ENCODE measurements at places on chromosomes 16 and 17.

- DNase-seq: no peak
These were observed at the start of gene LGALS3BP for GRCh38 chr17:78979780-78980623. Gene LGALS3BP, minus strand, starts transcription at chr17:78979923. Its CDS starts 2,732 bp downstream, at chr17:78977191.

DNA sequence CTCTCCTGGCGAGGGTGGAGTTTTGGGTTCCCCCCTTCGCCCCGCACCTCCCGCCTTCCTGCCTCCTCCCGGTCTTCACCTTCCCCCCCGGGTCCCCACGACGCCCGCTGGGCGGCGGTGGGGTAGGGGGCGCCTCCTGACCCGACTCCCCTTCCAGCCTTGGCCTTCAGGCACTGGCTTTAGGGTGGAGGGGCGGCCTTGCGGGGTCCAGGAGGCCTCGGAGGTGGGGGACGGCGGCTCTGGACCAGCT lies 2.4 kb downstream of the SLC16A3 start:
- no peak for DNase-seq

DNA sequence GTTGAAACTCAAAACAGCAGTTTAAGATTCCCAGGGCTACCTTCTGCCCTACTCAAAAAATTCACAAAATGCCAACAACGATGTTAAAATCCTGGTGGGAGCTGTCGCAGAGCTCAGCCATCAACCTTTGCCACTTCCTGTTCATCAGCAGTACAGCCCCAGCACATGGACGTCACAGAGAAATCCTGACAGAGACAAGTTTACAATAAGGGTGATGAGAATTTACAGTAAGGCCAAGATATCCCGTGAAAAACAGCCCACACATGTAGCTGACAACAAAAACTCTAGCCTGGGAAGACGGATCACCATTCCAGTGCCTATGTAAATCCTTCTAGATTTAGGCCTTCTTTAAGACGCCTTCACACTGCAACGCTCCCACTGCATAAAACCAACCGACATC lies 18.8 kb downstream of the USP22 start:
- no peak for DNase-seq

DNA sequence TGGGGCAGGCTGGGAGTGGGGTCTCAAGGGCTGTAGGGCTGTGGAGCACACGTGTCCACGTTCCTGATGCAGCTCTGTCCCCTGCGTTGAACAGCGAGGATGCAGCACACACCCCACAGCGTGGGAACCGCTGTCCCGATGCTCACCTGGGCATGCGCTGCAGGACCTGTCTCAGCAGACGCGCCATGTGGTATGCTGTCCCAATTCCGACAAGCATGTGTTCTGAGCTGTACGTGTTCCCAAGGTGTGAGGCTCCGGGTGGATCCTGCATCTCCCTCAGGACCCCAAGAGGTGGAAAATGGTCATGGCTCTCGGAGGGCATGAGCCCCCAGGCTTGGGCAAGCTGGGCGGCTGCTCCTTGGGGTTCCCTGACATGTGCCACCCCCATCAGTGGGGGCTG lies 34.2 kb downstream of the ENGASE start:
- no peak for DNase-seq

- no peak for DNase-seq
These were observed 137.0 kb downstream of the ANKFN1 start for GRCh38 chr17:56290101-56290801.

DNA sequence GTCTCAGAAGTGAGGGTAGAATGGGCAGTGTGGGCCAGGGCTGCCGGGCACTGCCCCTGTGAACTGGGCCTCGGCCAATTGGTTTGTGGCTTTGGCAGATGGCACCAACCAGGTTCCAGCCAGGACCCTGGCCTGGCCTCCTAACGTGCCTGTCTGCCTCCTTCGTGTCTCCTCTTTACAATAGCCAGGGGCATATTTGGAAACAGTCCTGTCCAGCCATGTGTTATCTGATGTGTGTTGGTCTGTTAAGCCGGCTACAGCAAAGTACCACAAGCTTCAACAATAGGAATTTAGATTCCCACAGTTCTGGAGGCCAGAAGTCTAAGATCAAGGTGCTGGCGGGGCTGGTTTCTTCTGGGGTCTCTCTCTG lies 14.6 kb downstream of the CRISPLD2 start:
- DNase-seq: no peak

- DNase-seq: no peak
These were observed 622 bp downstream of the GPRC5B start for GRCh38 chr16:19883966-19884485.

- no peak for DNase-seq
These were observed 101.1 kb downstream of the SMG6 start for GRCh38 chr17:2202302-2202995.

Measured in stimulated activated CD8-positive, alpha-beta memory T cell treated with anti-CD3 and anti-CD28 coated beads, Interleukin-15, amount 100 ng/mL, for 24 hours (primary cell).